Stimulated activated effector memory CD8-positive, alpha-beta T cell treated with anti-CD3 and anti-CD28 coated beads, Interleukin-12 subunit alpha, Interleukin-12 subunit beta, amount 100 ng/mL, for 72 hours (primary cell): ENCODE measurements at places on chromosomes 3 and 15.

GRCh38 chr3:124118397-124118796, 126.5 kb upstream of the ROPN1 start:
- no peak for DNase-seq

GRCh38 chr3:47715928-47716327, 65.8 kb downstream of the SMARCC1 start:
- no peak for DNase-seq

- DNase-seq, result no peak
These were observed 40.4 kb upstream of the PXYLP1 start for GRCh38 chr3:141191097-141191749.

GRCh38 chr15:70879401-70879800, 12.8 kb downstream of the THAP10 start:
- no peak for DNase-seq

DNA sequence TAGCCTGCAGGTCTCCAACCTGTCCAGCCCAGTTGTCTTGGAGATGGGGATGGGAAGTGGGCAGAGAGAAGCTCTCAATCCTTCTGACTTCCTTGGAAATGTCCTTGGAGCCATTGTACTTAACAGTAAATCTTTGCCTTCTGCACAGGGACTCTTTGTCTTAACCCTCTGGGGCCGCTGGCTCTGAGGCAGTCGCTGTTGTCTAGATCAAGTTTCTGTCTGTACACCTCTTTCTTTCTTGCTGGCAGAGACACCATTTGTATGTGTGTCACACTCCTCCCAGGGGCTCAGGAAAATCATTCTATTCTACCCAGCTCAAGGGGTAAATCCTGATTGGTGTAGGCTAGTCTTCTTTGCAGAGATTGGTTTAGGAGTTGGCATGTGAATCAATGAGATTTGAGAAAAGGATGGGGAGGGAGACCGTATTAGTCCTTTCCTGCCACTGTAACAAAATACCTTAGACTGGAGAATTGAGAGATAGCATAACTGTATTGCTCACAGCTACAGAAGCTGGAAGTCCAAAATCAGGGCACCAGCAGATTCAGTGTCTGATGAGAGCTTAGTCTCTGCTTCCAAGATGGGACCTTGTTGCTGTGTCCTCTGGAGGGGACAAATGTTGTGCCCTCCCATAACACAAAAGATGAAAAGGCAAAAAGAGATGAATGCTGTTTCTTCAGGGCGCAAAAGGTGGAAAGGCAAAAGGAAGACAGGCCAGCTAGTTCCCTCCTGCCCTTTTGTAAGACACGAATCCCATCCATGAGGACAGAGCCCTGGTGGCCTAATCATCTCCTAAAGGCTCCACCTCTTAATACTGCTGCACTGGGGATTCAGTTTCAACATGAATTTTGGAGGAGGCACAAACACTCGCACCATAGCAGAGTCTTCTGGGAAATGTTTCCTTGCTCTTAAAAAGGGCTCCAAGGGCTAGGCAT, 66.3 kb downstream of the PPCDC start:
- no peak for DNase-seq

DNA sequence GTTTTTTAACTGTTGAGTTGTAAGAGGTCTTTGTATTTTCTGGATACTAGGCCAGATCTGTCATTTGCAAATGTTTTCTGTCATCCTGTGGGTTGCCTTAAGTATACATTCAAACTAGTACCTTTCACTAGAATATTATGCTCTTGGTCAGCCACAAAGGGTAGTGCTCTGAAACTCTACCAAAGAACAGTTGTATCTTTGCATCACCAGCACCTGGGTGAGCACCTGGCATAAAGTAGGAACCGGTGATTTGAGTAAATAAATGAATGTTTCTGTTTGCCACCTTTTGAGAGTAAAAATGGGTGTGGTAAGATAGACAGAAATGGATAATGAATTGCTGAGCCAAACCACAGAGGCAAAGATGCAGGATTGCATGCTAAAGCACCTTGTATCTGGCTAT, 98.7 kb downstream of the SLCO3A1 start:
- DNase-seq, result no peak

DNA sequence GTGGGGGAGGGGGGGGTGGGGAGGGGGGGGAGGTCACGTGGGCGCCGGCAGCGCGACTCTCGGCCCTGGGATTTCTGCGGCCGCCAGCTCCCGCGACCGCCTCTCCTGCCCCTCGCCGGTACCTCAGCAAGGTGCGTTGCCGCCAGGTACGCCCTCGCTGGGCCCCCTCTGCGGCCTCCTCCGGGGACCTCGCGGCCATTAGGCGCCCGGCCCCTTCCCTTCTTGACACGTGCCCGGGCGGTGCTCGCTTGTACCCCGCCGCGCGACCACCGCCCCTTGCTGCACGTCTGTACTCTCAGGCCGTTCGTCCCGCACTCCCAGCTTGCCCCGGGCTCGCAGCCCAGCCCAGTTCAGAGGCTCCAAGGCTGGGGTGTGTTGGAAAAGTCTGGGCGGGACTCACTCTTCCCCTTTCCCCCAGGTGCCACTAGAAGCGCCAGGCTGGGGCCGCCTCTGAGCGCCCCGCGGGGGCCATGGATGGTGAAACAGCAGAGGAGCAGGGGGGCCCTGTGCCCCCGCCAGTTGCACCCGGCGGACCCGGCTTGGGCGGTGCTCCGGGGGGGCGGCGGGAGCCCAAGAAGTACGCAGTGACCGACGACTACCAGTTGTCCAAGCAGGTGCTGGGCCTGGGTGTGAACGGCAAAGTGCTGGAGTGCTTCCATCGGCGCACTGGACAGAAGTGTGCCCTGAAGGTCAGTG, at the start of gene MAPKAPK3:
MAPKAPK3 (plus strand) TSS at position 56 of the 696 bp plus-strand sequence; CDS start at position 471, 415 bp downstream.
- peak; percentile 75 for DNase-seq

- DNase-seq, result peak; percentile 75
These were observed 13.5 kb downstream of the TIGIT start for GRCh38 chr3:114307222-114307830.

DNA sequence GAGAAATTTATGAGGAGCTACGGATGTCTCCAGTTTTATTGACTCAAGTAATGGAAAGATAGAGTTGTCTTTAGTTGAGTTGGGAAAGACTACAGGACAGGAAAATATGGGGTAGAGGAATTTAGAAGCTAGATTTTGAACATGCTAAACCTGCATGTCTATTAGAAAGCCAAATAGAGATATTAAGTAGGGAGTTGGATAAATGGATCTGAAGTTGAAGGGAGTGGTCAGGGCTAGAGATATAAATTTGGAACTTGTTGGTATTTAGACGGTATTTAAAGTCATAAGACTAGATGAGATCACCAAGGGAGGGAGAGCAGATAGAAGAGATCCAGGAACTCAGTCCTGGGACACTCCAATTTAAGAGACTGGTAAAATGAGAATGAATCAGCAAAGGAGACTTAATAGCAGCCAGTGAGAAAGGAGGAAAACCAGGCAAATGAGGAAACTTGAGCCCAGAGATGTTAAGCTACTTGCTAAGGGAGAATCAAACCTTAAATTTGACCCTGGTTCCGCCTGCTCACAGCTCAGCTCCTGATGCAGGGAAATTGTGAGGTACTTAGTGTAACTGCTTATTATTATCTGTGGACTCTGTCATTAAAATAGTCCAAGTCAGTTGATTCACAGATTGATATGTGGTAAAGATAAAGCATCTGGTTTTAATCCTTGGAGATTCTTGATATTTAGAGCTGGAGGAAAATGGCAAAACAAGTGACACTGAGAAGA, 35.8 kb downstream of the ABI3BP start:
- DNase-seq, result no peak

GRCh38 chr15:63722204-63722808, 111.4 kb downstream of the HERC1 start:
- no peak for DNase-seq

- DNase-seq, result no peak
These were observed 8.8 kb downstream of the PDCD6IP start for GRCh38 chr3:33807191-33807590.

GRCh38 chr15:26096581-26096980, 233.5 kb upstream of the ATP10A start:
- no peak for DNase-seq

DNA sequence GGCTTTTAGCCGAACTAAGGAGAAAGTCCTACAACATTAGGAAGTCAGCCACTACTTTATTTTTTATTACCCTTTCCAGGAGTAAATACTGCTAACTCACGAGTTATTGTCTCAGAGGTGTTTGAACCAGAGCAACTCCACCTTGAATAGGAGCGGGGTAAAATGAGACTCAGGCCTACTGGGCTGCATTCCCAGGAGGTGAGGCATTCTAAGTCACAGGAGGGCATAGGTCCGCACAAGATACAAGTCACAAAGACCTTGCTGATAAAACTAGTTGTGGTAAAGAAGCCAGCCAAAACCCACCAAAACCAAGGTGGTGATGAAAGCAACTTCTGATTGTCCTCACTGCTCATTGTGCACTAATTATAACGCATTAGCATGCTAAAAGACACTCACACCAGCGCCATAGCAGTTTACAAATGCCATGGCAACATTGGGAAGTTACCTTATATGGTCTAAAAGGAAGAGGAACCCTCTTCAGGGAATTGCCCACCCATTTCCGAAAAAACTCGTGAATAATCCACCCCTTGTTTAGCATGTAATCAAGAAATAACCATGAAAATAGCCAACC, 555.9 kb downstream of the IGSF11 start:
- DNase-seq, result no peak

DNA sequence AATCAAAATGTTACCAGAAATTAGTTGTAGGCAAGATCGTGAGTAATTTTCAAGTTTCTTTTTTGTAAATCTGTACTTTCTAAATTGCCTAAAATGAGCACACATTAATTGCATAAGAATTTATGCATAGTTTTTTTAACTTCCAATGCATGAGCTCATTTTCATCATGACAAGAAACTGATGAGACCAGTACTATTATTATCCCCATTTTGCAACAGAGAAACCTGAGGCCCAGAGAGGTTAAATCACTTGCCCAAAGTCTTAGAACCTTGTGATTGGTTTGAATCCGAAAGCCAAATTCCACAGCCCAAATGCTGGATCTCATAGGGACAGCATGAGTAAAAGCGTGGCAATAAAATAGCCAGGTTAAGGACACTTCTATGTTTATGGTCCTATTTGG, 274.7 kb downstream of the ERC2 start:
- no peak for DNase-seq

DNA sequence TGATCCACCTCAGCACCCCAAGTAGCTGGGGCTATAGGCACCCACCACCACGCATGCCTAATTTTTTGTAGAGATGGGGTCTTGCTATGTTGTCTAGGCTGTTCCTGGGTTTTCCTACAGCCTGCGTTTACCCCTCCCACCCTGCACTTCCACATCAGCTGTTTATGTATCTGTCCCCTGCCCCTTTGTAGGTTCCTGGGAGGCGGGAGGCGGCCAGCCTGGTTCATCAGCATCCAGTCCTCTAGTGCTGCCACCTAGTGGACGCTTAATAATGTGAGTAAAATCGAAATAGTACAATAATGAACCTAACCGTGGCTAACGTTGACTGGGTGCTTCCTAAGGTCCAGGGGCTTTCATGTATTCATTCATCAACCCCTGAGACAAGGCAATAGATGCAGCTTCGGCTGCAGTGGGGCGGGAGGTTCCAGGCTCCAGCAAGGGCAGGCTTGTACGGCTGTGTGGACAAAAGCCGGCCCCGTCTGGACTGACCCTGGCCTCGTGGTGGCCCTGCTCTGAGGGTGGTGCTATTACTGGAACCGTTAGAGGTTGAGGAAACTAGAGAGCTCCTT, 1.2 kb upstream of the LCTL start:
- peak; percentile 46 for DNase-seq

DNA sequence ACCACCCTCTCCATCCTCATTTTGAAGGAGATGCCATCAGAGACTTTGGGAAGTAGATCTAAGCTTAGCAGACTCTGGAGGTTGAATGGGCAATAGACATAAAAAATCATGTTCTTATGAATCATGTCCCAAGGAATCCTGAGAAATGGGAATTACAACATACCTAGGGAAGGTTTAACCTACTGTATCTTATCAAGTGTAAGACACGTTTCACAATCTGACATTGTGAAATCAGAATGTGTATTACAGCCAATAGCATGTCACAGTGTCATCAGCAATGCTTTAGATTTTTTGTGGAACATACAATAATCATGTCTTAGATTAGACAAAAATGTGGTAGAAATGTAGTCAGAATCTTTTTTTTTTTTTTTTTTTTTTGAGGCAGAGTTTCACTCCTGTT, 332.4 kb upstream of the TLE3 start:
- DNase-seq, result no peak

DNA sequence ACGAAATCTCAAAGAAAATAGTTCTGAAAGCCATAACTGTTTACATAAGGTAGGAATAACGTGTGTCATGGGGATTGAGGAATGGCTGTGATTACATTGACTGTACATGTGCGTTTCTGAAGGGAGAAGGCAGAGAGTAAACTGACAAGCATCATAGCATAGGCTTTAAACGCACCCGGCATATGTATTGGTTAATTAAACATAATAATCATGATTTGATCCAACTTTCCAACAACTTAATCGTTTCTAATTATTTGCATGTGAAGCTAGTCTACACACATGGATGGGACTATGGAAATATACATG, 3.3 kb downstream of the TMEM108 start:
- DNase-seq, result no peak

- DNase-seq, result no peak
These were observed 11.4 kb upstream of the MGA start for GRCh38 chr15:41648770-41649169.

DNA sequence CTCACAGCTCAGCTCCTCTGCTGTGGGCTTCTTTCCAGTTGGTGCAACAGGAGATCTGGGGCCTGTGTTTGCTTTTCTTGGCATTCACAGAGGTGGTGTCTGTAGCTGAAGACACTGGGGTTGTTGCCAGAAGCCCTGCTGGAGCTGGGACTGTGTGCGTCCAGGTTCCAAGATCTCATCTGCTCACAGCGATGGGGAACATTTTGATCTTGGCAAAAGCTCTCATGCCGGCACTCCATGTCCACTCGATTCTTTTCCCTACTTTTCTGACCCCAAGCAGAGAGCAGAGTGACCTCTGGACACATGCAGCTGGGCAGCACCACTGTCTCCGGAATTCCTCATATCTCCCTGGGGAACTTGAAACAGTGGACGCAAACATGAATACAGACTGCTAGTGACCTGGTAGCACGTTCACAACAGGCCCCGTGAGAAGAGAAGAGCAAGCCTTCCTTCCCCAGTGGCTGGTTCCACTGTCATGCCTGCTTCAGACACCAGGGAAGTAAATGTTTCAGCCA, 36.1 kb upstream of the MECOM start:
- DNase-seq, result no peak

- DNase-seq, result no peak
These were observed 9.9 kb upstream of the MAP4 start for GRCh38 chr3:48026098-48026497.

GRCh38 chr15:88661761-88662556, 23.1 kb downstream of the ISG20 start:
- DNase-seq, result no peak

- no peak for DNase-seq
These were observed 73.0 kb downstream of the UQCC5 start for GRCh38 chr3:52609316-52609815.

- DNase-seq, result no peak
These were observed 36.3 kb downstream of the SRGAP3 start for GRCh38 chr3:9213019-9213634.

DNA sequence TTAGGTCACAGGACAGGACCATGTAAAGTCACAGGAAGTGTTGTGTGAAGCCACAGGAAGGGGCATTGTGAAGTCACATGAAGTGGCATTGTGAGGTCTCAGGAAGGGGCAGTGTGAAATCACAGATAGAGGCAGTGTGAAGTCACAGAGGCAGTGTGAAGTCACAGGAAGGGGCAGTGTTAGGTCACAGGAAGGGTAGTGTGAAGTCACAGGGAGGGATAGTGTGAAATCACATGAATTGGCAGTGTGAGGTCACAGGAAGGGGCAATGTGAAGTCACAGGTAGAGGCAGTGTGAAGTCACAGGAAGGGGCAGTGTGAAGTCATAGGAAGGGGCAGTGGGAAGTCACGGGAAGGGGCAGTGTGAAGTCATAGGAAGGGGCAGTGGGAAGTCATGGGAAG, 37.9 kb downstream of the GASK1A start:
- DNase-seq, result no peak

GRCh38 chr15:88419830-88420229, 47.4 kb downstream of the MRPL46 start:
- DNase-seq, result no peak
